ENCODE measurements at places on chromosomes 7 and 10. TPM values are rescaled to one million over a fixed set of nuclear protein-coding genes. Genes with fewer than 3 reads are reported as not detected.

CALHM1 gene
- polyA plus RNA-seq: 0.22 TPM

GRCh38 chr7:44377134-44377463 is 51.7 kb upstream of the CAMK2B start:
- DNase-seq: no peak

GRCh38 chr10:1454428-1454827 is 282.9 kb downstream of the ADARB2 start:
- no peak for DNase-seq

GRCh38 chr7:146781352-146782116 is 664.9 kb downstream of the CNTNAP2 start:
- no peak for DNase-seq

- no peak for DNase-seq
These were observed 153.0 kb downstream of the GRK5 start for GRCh38 chr10:119360181-119360921.

- no peak for DNase-seq
These were observed 994 bp downstream of the GATAD1 start for GRCh38 chr7:92448205-92448747.

PIP gene
- not detected for polyA plus RNA-seq

GNAT3 gene
- not detected for polyA plus RNA-seq

DNA sequence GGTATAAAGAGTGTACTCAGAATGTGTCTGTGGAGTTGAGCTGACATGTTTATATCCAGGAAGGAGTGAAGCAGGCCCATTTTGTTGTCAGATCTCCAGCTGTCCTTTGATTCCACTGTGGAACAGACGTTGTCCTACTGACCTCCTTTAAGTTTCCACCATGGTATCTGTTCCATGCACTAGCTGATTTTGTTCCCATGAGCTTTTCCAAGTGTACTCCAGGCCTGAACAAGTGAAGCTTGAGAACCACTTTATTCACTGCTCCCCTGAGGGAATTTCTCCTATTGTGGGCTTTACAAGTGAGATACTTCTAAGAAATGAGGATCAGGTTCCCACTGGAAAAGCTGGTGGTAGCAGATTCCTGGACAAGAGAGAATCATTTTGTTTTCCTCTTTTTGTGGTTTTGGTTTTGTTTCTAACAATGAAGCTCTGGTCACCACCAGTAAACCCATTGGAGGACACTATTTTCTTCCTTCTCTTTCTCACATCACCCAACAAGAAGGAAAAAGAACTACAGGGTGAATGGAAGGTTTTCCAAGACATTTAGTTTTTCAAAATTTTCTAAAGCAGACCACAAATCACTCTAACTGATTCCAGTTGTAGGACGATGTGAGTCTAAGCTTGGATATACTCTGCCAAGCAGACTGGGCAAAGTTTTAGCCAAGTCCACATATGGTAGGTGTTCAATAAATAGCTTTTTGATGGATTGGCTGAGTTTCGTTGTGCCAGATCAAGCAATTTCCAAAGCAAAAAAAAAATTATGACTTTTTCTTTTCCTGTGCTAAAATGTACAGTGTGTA is 144.2 kb downstream of the JCAD start:
- DNase-seq: no peak

GRCh38 chr7:43612128-43612527 is 29.2 kb downstream of the STK17A start:
- no peak for DNase-seq

GRCh38 chr7:96654630-96655188 is 54.9 kb downstream of the SEM1 start:
- DNase-seq: no peak

AKR1C8 gene
- not detected for polyA plus RNA-seq

FAM241B gene
- 40.1 TPM for polyA plus RNA-seq

DNA sequence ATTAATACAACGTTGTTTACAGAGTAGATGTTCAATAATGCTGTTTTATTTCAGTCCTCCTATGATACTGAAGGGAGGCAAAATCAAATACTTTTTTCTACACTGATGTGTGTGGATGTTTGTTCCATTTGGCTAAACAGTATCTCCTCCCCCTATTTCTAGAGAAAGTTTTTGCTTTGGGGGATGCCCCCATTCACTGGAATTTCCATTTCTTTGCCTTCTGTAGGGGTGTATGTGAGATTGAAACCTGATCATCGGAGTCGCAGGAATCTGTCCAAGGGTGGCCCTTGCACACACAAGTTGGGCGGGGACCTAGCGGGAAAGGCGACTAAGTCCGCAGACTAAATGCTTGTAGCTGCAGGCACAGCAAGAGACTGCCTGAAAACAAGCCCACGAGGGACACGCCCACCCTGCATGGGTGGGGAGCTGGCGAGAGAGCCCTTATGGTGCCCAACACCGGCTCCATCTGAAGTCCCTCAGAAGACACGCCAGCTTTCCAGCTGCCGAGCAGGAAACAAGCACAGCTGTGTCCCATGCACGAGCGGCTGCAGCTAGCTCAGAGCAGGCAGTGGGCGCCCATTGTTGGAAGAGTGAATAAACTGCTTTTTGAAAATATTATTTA is 58.0 kb downstream of the ESYT2 start:
- DNase-seq: no peak

- no peak for DNase-seq
These were observed 25.3 kb upstream of the GALNT11 start for GRCh38 chr7:152000191-152000590.

- no peak for DNase-seq
These were observed 11.3 kb upstream of the TRPV6 start for GRCh38 chr7:142896741-142897379.

GRCh38 chr10:117896517-117896916 is 150.2 kb downstream of the RAB11FIP2 start:
- DNase-seq: no peak

DNA sequence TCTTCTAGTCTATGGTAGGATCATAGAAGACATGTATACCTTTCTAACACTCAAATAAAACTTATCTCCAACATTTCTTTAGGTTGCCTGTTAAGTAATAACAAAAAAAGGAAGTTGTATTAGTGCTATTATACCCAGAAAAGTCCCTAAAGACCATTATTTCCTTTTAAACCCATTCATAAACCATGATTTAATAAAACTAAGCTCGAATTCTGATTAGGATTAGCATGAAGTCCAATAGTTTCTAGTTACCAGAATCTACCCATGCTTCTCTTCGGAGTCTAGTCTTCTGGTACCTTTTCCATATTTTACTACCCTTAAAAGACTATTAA is 62.7 kb downstream of the USP6NL start:
- no peak for DNase-seq

OR13A1 gene
- polyA plus RNA-seq: 0.32 TPM

TYW1B gene
- polyA plus RNA-seq: 2.4 TPM

DNA sequence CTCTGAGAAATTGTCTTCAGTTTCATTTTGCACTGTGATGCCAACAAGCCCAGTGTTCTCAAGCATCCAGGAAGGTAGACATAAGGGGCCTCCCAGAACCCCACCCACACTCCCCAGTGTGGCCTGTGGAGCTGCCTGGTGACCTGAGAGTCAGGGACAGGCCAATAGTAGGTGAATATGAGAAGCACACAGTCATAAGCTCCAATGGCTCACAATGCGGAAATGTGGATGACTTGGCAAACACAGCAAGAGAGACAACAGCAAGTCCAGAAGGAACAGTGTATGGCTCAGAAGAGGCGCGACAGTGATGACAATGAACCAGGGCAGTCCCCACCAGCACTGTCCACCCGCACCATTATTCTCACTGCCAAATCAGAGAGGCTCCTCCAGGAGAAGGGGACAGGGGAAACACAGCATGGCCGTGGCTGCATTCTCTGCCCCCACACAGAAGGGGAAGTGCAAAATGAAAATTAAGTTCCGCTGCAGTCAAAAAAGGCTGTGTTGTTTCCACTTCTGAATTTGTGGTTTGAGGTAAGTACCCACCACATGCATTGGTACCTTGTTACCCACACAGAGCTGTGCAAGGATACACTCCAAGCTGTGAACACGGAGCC is 419.8 kb downstream of the GRID1 start:
- no peak for DNase-seq

GRCh38 chr7:38229386-38229785 is 44.0 kb downstream of the TARP start:
- no peak for DNase-seq

- no peak for DNase-seq
These were observed 3.8 kb upstream of the ADAM12 start for GRCh38 chr10:126392068-126392467.

All from spinal cord (tissue), 10 donors.